Keratinocyte (primary cell): ENCODE measurements at places on chromosomes 5 and 9. TPM values are rescaled to one million over a fixed set of nuclear protein-coding genes. Genes with fewer than 3 reads are reported as not detected.

DNA sequence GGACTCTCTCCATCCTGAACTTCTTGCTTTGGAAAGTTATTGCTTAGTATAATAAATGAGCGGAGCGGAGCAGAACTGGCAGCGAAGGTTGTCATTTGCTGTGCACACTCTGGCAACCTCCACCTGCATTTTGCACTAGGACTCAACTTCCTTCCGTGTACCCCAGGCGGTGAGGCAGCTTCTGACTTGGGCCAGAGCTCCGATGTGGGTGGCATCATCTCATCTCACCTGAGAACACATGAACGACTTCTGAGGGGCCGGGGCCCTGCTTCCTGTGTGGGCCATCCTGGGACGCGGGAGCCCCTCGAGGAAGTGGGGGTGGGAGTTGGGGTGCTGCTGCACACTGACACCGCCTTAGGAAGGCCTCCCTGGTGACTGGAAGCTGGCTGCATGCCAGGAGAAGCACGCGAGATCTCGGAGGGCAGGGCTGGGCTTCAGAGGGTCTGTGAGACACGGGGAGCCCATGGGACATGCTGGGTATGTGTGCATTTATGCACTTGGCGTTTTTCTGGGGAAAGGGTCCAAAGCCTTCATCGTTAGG lies 56.5 kb upstream of the COL5A1 start:
- no peaks in the 10 kb centered on the region for H3K36me3 ChIP-seq
- H3K4me3 ChIP-seq: no peak overlapping the region
- H3K27me3 ChIP-seq: peaks cover 3% of the 10 kb centered on the region

- no peak for DNase-seq
- H3K27me3 ChIP-seq: no peaks in the 10 kb centered on the region
- no peaks in the 10 kb centered on the region for H3K36me3 ChIP-seq
- H3K27ac ChIP-seq: no peak overlapping the region
- H3K4me1 ChIP-seq: peaks cover 13% of the 10 kb centered on the region
Observed at GRCh38 chr5:107592515-107592914, 78.2 kb downstream of the EFNA5 start.

DNA sequence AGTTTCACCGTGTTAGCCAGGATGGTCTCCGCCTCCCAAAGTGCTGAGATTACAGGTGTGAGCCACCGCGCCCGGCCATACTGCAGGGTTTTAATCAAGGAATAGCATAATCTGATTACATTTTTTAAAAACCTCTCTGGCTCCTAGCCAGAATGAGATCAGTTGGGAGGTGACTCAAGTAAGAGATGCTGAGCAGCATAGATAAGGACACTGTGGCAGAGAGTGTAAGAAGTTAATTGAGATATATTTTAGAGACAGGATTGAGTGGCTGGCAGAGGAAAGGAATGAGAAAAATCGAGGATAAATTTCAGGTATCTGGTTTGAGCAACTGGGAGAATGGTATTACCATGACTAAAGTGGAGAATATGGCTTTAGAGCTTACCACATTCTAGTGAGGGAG lies 7.3 kb upstream of the RIGI start:
- no peak overlapping the region for H3K4me3 ChIP-seq
- H3K4me1 ChIP-seq: peaks cover 10% of the 10 kb centered on the region
- no peak overlapping the region for H3K27ac ChIP-seq

PRDM9 gene
- polyA plus RNA-seq: not detected in 3 replicates

- peaks cover 39% of the 10 kb centered on the region for H3K4me1 ChIP-seq
- H3K27me3 ChIP-seq: no peaks in the 10 kb centered on the region
- H3K36me3 ChIP-seq: peaks cover 21% of the 10 kb centered on the region
- DNase-seq: no peak
- H3K4me3 ChIP-seq: no peak overlapping the region
Observed at GRCh38 chr9:33137781-33138264, 29.3 kb downstream of the B4GALT1 start.

NIPAL4 gene
- polyA plus RNA-seq: 8.2 to 12.6 TPM (median 10.3 TPM) in 3 replicates

GRCh38 chr5:94374336-94374735 lies 244.1 kb downstream of the KIAA0825 start:
- H3K4me3 ChIP-seq: no peak overlapping the region
- no peak overlapping the region for H3K27ac ChIP-seq
- no peaks in the 10 kb centered on the region for H3K27me3 ChIP-seq
- no peaks in the 10 kb centered on the region for H3K4me1 ChIP-seq
- no peak for DNase-seq

DNA sequence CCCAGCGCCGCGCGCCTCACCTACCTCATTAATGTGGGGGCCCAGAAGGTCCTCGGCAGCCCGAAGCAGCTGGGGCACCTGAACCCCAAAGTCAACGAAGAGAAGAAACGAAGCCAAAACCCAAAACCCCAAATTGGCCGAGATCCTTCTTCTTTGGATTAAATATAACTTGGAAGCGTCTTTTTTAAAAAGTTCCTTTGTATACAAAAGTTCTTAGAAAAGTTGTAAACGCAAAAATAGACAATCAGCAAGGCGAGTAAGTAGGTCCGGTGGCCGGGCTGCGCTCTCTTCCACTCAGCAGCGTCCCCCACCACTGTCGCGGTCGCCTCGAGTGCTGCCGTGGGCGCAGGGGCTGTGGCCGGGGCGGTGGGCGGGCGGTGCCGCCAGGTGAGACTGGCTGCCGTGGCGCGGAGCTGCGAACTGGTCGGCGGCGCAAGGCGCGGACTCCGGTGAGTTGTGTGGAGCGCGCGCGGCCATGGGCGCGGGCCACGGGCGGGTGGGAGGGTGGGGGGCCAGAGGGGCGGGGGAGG lies 360 bp downstream of the KLF4 start:
- H3K4me3 ChIP-seq: peak overlapping the region; percentile 99
- peak overlapping the region; percentile 95 for H3K27ac ChIP-seq
- H3K4me1 ChIP-seq: peaks cover 18% of the 10 kb centered on the region
- DNase-seq: no peak
- peaks cover 4% of the 10 kb centered on the region for H3K36me3 ChIP-seq
- H3K27me3 ChIP-seq: no peaks in the 10 kb centered on the region

- no peak overlapping the region for H3K27ac ChIP-seq
- DNase-seq: no peak
- no peaks in the 10 kb centered on the region for H3K36me3 ChIP-seq
- no peaks in the 10 kb centered on the region for H3K27me3 ChIP-seq
Observed at GRCh38 chr5:148820461-148821395, 5.7 kb upstream of the ADRB2 start.

DNA sequence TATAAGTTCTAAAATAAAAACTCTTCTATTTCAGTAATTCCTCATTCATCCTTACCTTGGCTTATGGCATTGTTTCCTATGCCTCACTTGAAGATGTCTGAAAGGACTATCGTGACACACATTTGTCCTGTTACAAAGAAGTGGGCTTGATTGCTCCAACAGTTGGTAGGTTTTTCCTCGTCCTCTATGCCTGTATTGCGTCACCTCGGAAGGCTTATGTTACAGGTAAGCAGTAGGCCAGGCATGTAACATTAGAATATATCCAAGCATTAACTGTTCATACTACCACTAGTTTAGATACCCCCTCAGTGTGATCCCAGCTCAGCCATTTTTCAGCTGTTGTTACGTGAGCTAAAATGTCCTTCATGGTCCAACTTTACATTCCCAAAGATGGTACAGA lies 116.7 kb downstream of the MLLT3 start:
- no peaks in the 10 kb centered on the region for H3K36me3 ChIP-seq
- H3K4me1 ChIP-seq: no peaks in the 10 kb centered on the region
- H3K4me3 ChIP-seq: no peak overlapping the region
- no peak for DNase-seq

GRCh38 chr5:76724871-76725270 lies 8.9 kb downstream of the F2R start:
- no peaks in the 10 kb centered on the region for H3K27me3 ChIP-seq
- peak overlapping the region; percentile 37 for H3K27ac ChIP-seq
- H3K4me3 ChIP-seq: no peak overlapping the region

DNA sequence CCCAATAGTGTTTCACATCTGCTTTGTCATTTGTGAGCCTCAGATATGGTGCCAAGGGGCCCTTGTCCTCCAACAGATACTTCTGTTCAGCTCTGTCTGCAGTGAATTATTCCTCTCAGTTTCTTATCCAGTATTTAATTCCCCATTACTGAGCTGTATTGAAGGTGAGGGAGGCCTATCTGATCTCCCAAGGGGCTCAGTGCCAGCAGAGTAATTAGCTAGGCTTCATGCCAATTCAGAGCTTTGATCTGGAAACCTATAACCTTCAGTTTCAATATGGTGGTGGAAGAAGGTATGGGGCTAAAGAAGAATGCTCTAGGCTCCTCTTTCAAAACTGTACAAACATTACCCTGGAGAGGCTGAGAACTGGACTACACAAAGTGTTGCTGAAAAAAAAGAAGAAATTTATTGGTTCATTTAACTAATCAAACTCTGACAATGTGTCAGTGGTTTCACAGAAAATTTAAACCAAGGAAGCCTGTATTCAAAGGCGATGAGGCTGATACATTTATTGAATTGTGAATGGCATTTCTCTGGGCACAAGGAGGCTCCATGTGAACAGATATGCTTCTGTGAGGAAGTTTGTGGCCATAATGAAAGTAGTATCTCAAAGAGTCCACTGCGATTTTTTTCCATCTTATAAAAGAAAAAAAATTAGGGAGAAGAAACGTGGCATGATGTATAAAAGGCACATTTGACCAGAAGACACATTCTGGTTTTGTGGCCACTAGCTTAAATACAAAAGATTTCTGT lies 397.8 kb downstream of the TLE4 start:
- H3K36me3 ChIP-seq: no peaks in the 10 kb centered on the region
- peaks cover 3% of the 10 kb centered on the region for H3K27me3 ChIP-seq
- no peak overlapping the region for H3K27ac ChIP-seq
- no peak for DNase-seq
- no peaks in the 10 kb centered on the region for H3K4me1 ChIP-seq

DNA sequence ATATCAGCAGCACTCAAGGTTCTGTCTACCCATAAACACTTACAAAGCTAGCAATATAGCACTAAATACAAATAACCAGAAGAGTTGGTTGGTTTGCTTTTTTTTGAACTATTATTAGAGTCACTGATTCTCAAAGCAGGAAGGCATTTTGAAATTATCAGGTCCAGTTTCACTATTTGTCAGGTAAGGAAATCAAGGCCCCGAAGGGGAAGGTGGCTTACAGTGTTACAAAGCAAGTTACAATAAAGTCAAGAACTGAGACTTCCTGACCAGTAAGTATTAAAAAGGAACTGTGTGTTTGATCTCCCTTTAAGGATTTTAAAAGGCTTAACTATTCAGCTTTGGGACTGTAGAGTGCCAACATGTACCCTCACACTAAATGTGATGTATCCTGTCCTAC lies 10.8 kb downstream of the C5orf15 start:
- DNase-seq: no peak
- H3K27me3 ChIP-seq: no peaks in the 10 kb centered on the region
- no peak overlapping the region for H3K4me3 ChIP-seq
- H3K36me3 ChIP-seq: peaks cover 8% of the 10 kb centered on the region
- H3K4me1 ChIP-seq: no peaks in the 10 kb centered on the region
- H3K27ac ChIP-seq: no peak overlapping the region
